Effector CD4-positive, alpha-beta T cell (primary cell): ENCODE measurements at places on chromosomes 11 and 22.

GRCh38 chr11:11463405-11463804 is 110.4 kb upstream of the CSNK2A3 start:
- DNase-seq, result no peak

DNA sequence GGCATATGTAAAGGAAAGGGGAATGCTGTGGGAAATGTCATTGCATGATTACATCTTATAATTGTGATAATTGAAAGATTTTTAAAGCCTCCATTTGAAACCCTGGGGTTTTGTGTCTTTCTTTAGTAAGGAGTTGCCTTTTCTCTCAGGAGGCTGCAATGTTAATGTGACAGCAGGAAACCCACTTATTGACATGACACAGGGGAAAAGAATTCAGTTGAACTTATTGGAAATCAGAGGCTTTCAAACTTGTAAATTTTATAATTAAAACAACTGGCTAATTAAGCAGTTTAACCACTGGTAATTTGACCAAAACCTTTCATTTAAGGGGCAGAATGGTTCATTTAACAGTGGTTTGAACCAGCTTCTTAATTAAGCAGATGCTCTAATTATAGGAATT is 31.2 kb downstream of the MRPL48 start:
- no peak for DNase-seq

DNA sequence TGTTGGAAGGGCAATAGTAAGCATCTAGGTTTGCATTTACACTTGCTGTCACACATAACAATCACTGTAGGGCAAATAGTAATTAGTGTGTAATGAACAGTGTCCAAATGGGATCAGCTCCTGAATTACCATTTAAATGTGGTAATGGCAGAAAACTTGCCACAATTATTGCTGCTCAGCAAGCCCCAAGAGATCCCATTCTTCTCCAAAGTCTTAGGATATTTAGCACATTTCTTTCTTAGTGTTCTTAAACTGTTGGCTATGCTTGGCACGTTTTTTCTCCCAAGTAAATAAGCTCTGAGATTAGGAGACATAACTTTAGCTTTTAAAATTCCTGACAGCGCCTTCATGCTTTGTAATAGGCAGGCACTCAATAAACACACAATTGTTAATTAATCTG is 1037.0 kb downstream of the DLG2 start:
- DNase-seq, result no peak

DNA sequence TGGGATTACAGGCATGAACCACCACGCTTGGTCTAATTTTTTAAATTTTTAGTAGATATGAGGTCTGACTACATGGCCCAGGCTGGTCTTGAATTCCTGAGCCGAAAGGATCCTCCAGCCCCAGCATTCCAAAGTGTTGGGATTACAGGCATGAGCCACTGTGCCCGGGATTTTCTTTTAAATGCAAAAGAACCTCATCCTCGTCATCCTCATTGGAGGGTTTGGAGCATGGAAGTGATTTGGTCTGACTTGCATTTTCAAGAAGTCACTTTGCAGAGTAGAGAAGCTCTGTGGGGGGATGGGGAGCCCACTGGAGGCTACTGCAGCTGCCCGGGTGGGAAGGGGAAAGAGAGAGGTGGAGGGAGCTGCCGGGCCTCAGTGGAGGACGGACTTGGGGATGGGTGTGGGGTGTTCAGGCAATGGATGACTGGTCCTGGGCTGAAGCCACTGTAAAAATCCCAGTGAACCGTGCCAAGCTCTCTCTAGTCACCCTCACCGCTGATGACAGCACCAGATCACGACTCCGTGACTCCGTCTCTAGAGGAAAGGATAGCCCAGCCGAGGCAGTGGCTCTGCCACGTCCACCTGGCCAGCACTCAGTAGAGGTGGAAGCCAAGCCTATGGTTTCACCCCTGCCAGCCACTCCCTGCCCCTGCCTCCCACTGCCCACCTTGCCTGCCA is 32.8 kb upstream of the SLC22A12 start:
- DNase-seq, result no peak

DNA sequence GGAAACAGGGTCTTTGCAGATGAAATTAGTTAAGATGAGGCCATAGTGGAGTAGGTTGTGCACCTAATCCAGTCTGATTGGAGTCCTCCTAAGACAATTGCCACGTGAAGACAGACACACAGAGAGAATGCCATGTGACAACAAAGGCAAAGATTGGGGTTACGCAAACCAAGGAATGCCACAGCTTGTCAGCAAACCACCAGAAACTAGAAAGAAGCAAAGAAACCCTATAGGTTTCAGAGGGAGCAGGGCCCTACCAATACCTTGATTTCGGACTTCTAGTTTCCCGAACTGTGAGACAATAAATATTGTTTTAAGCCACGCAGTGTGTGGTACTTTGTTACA is 8.2 kb upstream of the LAYN start:
- no peak for DNase-seq

GRCh38 chr11:112624431-112624830 is 336.8 kb upstream of the NCAM1 start:
- DNase-seq, result no peak

DNA sequence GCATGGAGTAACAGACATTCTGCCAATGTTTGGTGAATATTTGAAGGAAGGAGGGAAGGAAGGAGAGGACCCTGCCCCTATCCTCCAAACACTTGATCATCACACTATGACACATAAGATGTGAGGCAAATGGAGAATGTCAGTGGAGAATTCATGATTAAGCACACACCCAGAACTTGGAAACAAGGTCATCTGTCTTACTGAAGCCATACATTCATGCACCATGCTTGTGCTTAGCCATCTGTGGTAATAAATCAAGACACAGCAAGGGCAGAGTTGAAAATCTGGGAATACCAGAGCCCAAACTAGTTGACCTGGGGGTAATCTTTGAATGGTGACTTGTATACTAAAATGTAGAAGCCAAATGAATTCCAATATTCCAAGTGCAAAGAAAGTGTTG is 7.9 kb upstream of the TIMP3 start:
- no peak for DNase-seq

DNA sequence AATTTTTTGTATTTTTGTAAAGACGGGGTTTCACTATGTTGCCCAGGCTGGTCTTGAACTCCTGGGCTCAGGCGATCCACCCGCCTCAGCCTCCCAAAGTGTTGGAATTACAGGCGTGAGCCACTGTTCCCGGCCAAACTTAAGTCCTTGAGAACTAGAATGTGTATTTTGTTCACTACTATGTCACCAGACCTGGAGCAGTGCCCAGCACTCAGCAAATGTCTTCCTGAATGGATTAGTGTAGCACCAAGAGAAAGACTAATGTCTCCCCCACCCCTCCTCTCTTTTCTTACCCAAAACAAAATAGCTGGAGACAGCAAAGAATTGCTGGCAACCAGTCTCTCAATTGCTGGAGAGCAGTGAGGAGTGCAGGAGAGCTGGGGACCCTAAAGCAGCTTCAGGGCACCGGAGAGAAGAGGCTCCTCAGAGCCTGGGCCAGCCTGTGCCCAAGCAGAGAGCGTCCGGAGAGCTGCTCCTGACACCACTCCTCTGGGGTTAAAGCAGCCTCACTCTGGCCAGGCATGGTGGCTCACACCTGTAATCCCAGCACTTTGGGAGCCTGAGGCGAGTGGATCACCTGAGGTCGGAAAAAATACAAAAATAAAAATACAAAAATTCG is 14.9 kb downstream of the SLC25A18 start:
- DNase-seq, result no peak

- DNase-seq, result no peak
Measured at GRCh38 chr11:45209891-45210699, 63.7 kb downstream of the PRDM11 start.
